ENCODE measurements at places on chromosomes 13 and 19.

GRCh38 chr19:19278315-19278714, 5.2 kb upstream of the TM6SF2 start:
- no peak for DNase-seq

DNA sequence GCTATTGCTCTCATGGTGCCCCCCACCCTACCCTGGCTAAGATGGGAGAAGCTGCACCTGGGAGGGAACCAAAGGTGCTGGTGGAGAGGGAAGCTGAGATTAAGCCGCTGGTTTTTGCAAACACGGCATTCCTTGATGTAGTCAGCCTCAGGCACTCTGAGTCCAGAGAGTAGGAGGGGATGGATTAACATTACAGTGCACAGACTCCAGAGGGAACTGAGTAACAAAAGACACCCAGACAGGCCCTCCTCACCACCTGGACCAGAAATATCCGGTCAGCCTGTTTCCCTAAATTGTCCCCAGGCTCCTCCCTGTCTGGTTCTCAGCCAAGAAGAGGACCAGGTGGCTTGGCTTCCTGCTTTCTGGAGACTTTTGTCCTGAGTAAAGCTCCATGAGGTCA, 28.9 kb upstream of the PABPC3 start:
- no peak for DNase-seq

GRCh38 chr13:32822771-32823170, 193.5 kb upstream of the KL start:
- no peak for DNase-seq

DNA sequence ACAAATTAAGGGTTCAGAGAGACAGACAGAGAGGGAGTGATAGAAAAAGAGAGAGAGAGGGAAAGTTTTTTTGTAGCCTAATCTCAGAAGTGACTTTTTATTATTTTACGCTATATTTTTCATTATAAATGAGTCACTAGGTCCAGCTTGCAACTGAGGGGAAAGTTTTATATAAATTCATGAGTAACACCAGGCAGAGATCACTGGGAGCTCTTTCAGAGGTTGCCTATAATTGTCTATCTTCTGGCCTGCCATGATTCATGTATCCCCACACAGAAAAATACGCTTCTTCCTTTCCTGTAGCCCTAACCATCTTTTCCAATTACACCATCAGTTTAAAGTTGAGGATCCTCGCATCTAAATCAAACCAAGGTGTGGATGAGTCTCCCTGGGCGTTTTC, 467.9 kb downstream of the SLITRK1 start:
- DNase-seq: no peak

GRCh38 chr19:40286971-40287421, 1.9 kb upstream of the AKT2 start:
- DNase-seq: no peak

- no peak for DNase-seq
Observed at GRCh38 chr19:54415208-54415900, at the start of gene TTYH1. Gene TTYH1, plus strand, starts transcription at chr19:54415464. Its CDS starts 89 bp downstream, at chr19:54415553.

DNA sequence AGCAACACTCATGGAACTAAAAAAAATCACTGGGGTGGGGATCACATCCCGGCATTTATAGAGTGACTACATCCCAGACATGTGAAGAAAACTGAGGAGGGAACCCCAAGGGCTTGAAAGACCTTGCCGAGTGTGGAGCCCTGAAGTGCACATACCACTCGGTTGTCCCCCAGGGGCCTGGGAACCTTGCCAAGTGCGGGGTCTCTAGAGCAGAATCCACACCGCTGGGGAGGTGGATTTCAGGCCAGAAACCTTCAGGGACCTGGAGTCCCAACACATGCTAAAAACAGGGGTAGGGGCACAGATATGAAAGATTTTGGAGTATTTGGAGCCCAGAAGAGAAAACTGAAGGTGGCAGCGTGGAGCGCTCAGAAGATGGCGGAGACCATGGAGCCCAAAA, 35.2 kb downstream of the ERICH4 start:
- no peak for DNase-seq

GRCh38 chr13:83761631-83762030, 120.6 kb downstream of the SLITRK1 start:
- DNase-seq: no peak
